ENCODE measurements at places on chromosomes 5 and 9. TPM values are rescaled to one million over a fixed set of nuclear protein-coding genes. Genes with fewer than 3 reads are reported as not detected.

OTULINL gene
- 26.3 TPM for total RNA-seq

LCN6 gene
- not detected for total RNA-seq

TAF11L10 gene
- not detected for total RNA-seq

LCN2 gene
- total RNA-seq, result not detected

ZFP2 gene
- 2.2 TPM for total RNA-seq

HAPLN1 gene
- total RNA-seq, result not detected

ADAMTS2 gene
- total RNA-seq, result not detected

BAAT gene
- total RNA-seq, result not detected

IFNA17 gene
- not detected for total RNA-seq

IFNA2 gene
- total RNA-seq, result not detected
